ENCODE measurements at places on chromosomes 12 and 14.

DNA sequence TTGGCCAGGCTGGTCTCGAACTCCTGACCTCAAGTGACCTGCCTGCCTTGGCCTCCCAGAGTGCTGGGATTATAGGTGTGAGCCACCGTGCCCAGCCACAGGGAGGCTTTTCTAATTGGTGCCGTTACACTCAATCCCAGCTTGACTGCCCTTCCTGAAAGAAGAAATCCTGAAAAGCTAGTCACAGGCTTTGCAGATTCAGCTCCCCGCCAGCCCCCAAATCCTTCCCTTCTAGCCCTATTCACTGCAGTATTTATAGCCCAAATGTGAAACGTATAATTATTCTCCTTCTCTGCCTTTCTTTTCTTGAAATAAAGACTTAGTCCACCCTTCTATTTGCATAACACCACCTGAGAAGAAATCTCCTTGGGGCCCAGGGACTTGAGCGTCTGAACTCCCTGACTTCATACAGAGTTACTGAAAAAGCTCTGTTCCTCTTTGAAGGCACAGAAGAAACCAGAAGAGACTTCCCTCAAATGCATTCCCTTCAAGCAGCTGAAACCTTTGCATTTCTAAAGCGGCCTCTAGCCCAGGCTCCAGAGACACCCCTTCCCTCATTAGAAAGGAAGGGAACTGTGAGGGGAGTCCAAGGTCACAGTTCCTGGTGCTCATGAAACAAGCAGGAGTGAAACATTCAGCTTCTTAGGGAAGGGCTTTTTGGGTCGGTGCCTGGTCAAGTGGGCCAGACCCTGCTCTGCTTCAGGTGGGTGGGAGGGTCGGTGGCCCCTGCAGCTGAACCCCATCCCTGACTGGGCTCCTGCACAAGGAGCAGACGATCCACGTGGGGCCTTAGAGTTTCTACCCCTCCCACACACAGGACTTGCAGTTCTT is 42.3 kb upstream of the BATF start:
- DNase-seq, result no peak

- peak; percentile 79 for DNase-seq
Measured at GRCh38 chr12:53965281-53966084, 7.4 kb upstream of the HOXC11 start.

- no peak for DNase-seq
Measured at GRCh38 chr14:84806622-84807021, 723.3 kb upstream of the FLRT2 start.

DNA sequence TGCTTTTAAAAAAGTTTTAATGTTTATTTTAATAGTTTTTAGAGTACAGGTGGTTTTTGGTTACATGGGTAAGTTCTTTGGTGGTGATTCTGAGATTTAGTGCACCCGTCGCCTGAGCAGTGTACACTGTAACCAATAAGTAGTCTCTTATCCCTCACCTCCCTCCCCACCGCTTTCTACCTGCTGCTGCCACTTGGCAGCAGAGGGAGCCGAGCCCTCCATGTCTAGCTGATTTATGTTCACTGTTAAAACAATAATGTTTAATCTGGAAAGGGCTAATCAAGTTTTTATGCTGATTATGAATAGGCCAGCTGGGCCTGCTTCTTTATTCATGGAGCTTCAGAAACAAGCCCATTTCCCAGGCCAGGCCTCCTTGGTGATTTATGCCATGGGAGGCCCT is 73.1 kb downstream of the ADCK1 start:
- no peak for DNase-seq

DNA sequence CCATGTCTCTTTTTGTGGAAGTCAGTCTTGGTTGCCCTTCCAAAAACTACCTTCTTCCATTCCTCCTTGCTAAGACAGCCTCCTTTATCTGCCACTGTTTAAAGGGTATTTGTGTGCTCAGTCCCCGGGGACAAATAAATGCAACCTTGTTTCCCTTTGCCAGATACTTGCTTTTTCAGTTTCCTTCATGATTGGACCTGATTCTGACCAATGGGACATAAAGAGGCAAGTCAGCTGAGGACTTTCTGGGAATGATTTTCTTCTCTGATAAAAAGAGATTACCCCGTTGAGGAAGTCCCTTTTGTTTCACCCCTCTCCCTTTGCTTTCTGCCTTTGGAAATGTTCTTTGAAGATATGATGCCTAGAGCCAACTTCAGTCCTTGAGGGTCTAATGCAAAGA is 7.4 kb upstream of the TUBA1B start:
- no peak for DNase-seq
